Lower leg skin (tissue), 4 donors: ENCODE measurements at places on chromosomes 4 and X. TPM values are rescaled to one million over a fixed set of nuclear protein-coding genes. Genes with fewer than 3 reads are reported as not detected.

Gene TAF7L
- 0.45 TPM for total RNA-seq

DNA sequence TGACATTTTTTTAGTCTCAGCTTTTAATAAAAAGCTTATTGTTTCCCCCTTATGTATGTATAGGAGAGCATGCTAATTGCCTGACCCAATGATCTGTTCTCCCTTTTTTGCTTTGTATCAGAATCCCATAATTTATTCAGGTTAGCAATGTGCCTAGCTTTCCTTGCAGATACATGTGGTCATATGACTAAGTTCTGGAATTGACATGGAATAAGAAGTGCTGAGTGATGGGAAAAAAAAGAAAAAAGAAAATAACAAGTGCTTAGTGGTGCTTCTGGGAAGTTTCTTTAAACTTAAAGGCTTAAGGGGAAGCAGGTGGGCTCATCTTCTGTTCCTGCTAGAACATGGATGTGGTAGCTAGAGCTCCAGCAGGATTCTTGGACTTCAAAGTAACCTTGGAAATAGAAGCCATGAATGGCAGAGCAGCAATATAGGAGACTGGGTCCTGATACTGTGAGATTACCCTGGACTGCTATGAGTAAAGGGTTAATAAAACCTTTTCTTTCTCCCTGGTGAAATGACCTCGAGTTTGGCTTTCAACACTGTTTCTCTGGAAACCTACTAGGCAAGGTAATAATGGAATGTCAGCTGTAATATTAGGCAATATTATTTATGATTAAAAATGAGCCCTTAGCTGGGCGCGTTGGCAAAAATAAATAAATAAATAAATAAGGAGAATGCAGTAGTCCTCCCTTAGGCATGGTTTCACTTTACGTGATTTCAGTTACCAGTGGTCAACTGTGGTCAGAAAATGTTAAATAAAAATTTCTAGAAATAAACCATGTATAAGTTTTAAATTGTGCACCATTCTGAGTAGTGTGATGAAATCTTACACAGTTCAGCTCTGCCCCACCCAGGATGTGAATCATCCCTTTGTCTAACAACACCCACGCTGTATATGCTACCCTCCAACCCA lies 16.7 kb upstream of the RBM41 start:
- no peak for DNase-seq

GRCh38 chrX:131571348-131571747 lies 27.5 kb downstream of the OR13H1 start:
- DNase-seq = no peak

- DNase-seq = no peak
Observed at GRCh38 chr4:51866835-51867234, 23.9 kb downstream of the DCUN1D4 start.

DNA sequence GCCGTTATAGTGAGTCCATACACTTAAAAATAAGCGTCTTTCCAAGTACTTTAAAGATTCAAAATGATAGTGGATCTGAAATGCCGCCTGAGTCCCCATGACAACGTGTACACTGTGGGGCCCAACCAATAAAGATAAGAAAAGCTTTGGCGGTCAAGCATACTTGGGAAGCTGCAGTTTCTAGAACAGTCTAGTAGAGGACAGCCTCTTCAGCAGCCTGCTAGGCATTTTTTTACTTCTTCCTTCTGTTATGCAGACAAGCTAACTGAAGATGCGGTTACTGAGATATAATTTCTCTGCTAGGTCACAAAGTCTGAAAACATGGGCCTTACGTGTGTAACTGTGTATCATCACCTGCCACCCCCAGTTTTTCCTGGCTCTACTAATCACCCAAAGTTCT lies 402 bp upstream of the UPRT start:
- no peak for DNase-seq

Gene AKAP14
- total RNA-seq = not detected

DNA sequence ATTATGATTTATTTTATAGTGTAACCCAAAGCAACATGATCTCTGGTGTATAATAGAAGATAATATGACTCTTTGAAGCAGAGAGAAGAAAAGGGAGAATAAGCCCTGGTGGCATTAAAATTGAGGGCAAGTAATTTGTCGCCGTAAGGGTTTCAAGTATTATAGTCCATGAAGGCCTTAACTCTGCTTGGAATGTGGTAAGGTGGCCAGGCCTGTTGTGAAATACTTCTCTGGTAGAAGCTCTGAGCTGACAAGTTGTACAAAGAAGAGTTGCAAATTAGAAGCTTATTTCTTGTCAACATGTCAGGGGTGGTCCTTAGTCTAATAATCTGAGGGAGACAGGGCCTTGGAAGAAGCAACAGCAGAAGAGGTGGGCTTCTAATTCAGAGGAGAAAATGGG lies 151.7 kb upstream of the HHIP start:
- DNase-seq = no peak

GRCh38 chr4:120517966-120518365 lies 404.6 kb downstream of the PRDM5 start:
- no peak for DNase-seq

Gene MAGEC3
- total RNA-seq = not detected

DNA sequence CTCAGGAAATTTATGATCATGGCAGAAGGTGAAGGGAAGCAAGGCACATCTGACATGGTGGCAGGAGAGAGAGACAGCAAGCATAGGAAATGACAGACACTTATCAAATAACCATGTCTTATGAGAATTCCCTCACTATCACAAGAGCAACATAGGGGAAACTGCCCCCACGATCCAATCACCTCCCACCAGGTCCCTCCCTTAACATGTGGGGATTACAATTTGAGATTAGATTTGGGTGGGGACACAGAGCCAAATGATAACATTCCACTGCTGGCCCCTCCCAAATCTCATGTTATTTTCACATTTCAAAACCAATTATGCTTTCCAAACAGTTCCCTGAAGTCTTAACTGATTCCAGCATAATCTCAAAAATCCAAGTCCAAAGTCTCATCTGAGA lies 8.2 kb upstream of the TMA16 start:
- DNase-seq = no peak

- no peak for DNase-seq
Observed at GRCh38 chr4:38568768-38569167, 95.2 kb upstream of the KLF3 start.

GRCh38 chrX:45454290-45454689 lies 253.6 kb upstream of the DIPK2B start:
- DNase-seq = no peak

GRCh38 chr4:113692809-113693411 lies 68.6 kb downstream of the CAMK2D start:
- DNase-seq = no peak

Gene CSN1S1
- not detected for total RNA-seq

DNA sequence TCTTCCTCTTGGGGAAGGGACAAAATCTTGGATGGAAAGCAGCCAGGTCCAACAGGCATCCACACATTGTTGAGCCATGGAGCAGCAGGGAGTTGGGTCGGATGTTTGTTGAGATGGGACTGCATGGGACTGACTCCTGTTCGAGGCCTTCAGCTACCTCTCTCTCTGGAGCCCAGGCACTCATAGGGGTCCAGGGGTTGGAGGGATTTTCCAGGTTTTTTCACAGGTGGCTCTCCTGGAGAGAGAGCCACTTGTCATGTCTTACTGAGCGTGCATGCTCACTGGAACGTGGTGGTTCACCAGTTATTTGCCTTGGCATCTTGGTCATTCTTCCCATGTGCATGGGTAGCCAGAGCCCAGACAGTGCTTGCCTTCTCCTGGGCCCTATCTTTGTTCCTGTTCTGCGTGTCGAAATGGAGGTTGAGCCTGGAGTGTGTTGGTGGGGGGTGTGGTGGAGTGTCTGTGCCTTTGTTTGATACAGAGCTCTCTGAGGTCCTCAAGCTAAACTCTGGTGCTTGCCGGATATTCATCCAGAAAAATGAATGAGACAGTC lies 60.6 kb downstream of the NBDY start:
- DNase-seq = peak; percentile 46

DNA sequence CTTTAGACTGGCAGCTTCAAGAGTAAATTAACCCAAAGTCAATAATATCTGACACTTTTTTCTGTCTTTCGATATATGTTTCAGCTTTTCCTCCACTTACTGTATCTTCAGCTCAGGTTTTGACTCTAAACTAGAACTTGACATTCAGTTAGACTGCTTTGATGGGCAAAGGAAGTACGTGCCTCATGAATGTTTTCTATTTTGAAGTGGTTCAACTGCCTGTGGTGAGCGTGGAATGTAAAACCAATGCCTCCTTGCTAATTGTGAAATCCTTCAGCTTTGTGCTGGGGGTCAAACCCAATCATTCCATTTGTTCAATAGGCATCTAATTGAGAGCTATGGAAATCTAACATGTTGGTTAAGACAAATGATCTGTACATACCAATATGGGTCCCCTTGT lies 857.0 kb upstream of the HTR2C start:
- no peak for DNase-seq

DNA sequence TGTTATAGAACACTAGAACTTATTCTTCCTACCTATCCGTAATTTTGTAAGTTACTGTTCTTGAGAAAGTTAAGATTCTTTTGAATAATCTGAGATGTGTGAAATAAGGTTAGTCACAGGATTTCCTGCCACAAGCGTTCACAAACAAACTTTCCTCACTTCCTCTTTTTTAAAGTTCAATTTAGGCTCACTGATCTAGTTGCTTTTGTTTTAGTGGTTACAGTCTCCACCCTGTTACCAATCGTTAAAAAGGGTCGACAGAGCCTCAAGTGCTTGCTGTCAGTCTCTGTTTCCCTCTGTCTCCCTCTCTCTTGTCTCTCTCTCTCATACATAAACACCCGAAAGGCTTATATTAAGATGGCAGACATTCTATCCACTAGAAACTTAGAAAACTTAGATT lies 35.9 kb upstream of the STK26 start:
- DNase-seq = no peak

DNA sequence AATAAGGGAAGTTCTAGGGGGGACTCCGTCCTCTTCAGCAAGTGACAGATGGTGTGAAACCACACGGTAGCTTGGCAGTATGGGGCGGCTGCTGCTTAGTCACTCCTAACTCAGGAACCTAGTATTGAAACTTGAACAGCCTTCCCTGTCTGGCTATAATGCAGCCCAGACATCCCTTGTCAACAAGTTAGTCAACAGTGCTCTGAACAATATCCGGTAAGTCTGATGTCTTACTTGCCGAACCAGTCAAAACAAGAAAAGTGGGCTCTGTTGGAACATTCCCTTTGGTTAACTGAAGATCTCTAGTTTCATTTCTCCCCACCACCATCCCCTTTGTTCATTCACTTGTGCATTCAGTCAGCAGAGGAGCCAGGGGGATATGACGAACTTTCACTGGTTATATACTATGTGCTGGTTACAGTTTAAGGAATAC lies 18.7 kb upstream of the CXCL13 start:
- no peak for DNase-seq
